Right forelimb (tissue), 1 donor: ENCODE measurements at places on chromosomes 7 and 10.

GRCh38 chr10:126503392-126504062, 115.2 kb upstream of the ADAM12 start:
- no peak for DNase-seq

GRCh38 chr10:96034625-96035024, 8.8 kb upstream of the CCNJ start:
- DNase-seq, result no peak

GRCh38 chr7:121499624-121500023, 103.5 kb upstream of the FAM3C start:
- DNase-seq, result no peak

DNA sequence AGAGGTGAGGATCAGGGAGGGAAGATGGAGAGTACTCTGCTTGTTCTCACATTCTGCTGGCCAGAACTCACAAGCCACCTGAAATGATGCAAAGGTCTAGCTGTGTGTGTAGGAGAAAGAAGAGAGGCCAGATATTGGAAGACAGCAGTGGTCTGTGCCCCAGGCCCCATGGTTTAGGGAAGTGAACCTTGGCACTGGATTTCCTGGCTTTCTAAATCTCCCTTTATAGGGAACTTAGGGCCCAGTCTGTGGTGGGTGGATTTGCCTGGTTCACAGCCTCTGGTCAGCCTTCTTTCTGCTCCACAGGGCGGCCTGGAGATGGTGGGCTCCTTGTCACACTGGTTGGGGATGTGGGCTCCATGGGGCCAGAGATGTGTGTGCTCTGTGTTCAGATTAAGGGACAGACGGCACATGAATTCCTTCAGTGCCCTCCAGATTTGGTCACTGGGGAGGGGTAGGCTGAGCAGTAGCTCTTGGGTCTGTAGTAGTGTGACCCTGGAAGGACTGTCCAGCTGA, 9.5 kb upstream of the SH2D4B start:
- no peak for DNase-seq

DNA sequence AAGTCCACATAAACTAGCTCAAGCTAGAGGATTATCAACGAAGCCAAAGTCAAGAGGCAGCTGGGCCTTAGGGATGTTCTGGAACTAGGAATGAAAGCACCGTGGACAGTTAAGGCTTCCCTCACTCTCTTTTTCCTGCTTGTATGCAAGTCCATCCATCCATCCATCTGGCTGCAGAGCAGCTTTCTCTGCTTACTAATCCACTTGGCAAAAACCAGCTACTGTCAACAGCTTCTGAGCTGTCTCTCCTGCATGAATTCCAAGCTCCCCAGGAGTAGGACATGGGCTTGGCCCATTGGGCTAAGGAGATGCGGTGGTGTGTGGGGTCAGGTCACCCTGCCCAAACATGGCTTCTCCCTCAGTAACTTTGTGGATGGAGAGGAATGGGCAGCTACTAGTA, 66.2 kb downstream of the NAMPT start:
- no peak for DNase-seq

DNA sequence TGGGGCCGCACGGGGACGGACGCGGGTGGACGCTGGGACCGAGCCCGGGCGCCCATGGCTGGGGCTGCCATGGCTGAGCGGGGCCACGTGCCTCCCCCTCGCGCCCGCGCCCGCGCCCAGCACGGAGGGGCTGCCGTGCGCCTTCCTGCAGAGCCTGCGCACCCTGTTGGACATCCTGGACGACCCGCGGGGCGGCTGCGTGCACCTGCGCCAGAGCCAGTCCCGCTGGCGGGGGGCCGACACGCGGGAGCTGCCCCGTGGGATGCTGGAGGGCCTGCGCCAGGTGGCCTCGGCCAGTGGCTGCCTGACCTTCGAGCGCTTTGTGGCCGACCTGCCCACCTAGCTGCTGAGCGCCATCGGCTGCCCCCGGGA, 72.5 kb upstream of the KCTD7 start:
- DNase-seq, result no peak

DNA sequence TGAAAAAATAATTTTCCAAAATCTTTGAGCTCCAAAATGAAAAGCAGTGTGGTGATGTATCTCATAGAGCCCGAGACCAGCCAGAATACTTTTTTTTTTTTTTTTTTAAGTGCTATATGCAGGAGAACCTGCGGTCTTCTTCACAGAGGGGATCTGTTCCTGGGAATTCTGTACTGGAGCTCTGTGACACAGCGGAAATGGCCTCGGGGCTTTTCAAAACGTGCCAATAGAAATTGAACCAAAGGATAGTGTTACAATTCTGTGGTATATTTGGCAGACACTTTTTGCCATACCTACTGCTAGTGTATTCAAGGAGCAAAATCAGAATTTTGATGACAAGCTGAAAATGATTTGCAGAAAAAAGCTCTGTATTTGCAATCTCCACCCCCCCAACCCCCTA, 1429.3 kb upstream of the LRRTM3 start:
- DNase-seq, result no peak

GRCh38 chr10:49552277-49552676, 13.4 kb upstream of the ERCC6 start:
- no peak for DNase-seq

GRCh38 chr10:62806251-62806650, 1.7 kb downstream of the ADO start:
- DNase-seq, result no peak
